ENCODE measurements at places on chromosomes 1 and 21.

GRCh38 chr1:165116732-165117131 is 239.8 kb downstream of the LMX1A start:
- no peak for DNase-seq

DNA sequence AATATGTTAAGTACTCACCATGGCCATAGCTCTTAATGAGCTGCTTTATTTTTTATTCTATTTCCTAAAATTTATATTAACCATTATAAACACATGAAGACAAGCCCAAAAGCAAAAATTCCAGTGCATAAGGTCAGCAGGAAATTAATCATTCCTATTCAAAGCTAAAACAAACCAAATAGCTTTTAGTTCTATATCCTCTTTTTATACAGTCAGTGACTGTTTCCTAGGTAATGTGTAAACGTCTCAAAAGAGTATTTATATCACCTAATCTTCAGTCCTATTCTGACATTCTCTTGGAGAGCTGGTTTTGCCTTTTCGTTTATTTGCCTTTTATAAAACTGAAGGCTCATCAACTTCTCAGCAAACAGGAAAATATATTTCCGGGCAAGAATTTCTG is 4.2 kb downstream of the GOLPH3L start:
- DNase-seq: no peak

DNA sequence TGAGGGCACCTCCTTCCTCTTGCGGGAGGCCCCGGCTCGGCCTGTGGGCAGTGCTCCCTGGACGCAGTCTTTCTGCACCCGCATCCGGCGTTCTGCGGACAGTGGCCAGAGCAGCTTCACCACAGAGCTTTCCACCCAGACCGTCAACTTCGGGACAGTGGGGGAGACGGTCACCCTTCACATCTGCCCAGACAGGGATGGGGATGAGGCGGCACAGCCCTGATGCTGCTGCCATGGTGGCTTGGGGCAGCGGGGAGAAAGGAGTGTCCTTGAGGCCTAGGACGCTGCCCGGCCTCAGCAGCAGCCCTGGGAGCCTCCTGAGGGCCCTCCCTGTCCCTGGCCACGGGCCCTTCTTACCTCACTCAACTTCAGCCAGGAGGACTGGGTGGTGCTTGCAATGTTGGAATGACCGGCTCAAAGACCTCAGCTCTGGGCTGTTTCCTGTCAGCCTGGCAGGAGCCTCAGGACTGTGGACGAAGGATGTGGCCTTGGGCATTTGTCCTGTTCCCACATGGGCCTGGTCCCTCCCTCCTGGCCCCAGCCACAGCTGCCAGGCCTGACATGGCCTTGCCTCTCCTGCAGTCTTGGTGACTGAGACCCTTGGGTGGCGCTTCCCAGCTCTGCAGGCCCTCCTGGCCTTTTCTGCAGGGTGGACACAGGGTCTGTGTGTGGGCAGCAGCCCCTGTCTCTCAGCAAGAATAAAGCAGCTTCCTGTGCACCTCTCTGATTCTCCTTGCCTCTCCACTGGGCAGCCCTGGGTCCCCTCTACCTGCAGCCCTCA is 45.9 kb downstream of the TRIM11 start:
- DNase-seq: no peak

DNA sequence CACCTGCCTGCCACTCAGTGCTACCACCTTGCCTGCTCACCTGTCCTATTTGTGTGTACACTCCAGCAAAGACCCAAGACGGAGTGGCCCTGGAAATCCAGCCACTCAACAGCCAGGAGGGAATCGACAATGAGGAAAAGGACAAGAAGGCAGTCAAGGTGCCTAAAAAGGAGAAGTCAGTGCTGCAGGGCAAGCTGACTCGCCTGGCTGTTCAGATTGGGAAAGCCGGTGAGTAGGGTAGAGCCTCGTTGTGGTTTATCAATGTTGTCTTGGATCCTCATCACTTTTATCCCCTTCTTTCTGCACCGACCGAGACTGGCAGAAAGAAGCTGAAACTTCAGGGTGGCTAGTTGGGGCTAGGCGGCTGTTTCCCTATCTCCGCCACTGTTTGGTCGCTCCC is 61.4 kb upstream of the LAX1 start:
- no peak for DNase-seq

GRCh38 chr1:13948888-13949391 is 249.0 kb downstream of the PRDM2 start:
- DNase-seq: no peak

DNA sequence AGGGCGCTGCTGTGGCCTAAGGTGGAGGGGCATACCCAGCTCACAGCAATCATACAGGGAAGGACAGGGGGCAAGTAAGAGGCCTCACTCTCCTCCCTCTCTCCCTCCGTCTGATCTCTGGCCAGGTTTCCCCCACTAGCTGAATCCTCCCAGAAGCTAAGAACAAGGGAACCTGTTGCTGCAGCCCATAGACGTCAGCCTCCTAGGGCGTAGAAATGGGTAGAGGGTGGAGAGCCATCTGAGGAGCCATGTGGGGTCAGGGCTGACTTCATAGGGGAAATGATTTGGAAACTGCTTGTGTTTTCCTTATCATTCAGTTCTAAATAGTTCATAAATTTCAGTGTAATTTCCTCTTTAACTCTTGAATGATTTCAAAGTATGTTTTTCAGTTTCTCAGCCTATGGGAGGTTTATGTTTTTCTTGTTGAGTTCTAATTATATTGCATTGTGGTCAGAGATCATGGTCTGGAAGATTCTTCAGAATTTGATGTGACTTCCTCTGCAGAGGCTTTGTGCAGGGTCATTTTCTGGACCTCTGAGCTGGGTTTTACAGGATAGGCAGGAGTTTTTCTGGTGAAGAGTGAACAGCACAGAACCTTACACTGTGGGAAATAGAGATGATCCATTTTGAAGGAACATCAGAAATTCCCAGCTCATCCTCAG is 2.3 kb upstream of the MOB3C start:
- DNase-seq: no peak

- DNase-seq: peak; percentile 15
These were observed 622.4 kb upstream of the PKN2 start for GRCh38 chr1:88061492-88062177.

Measured in GM13976 (cell line).